HS-27A (cell line): ENCODE measurements at places on chromosomes 5 and 9.
A peak's percentile ranks its signal among the peaks of the same experiment; 100 is the strongest.

DNA sequence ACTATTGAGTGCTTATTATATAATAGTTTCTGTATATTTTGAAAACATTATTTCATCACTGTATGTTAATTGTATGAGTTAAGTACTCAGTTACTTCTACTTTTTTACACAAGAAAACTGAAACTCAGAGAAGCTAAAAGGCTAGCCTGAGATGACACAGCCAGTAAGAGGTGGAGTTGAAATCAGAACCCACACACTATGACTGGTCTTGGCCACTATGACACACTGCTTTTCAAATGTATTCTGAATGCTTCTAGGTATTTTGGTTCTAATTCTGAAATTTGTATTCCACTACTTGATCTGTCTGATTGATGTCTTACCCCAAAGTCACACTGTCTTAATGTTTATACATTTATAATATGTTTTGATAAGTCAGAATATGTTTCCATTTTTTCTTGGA, 181.8 kb downstream of the ZDHHC21 start:
- DNase-seq, result no peak

GRCh38 chr9:127517620-127518019, 66.3 kb downstream of the LRSAM1 start:
- DNase-seq, result no peak

DNA sequence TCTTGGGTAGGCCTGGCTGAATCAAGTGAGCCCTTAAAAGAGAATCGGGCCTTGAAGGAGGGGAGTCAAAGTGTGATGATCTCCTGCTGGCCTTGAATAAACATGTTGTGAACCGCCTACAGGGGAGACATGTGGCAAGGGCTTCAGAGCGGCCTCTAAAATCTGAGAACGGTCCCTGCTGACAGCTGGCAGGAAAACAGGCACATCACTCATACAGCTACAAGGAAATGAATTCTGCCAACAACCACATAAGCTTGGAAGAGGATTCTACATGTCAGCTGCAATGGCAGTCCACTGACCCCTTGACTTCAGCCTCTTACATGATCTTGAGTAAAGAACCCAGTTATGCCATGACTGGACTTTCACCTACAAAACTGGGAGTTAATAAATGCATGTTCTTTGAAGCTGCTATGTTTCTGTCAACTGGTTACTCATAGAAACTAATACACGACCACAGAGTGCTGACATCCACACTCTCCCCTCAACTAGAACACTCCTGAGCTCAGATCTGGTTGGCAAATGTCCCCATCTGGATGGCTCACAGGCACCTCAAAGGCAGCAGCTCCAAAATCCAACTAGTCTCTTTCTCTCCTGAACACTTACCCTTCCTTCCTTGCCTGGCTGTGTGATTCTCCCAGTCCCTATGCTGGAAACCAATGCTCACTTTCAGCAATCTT, 333.1 kb downstream of the ASTN2 start:
- DNase-seq, result no peak

- no peak for DNase-seq
These were observed 289.2 kb upstream of the DMRT1 start for GRCh38 chr9:551986-552929.

DNA sequence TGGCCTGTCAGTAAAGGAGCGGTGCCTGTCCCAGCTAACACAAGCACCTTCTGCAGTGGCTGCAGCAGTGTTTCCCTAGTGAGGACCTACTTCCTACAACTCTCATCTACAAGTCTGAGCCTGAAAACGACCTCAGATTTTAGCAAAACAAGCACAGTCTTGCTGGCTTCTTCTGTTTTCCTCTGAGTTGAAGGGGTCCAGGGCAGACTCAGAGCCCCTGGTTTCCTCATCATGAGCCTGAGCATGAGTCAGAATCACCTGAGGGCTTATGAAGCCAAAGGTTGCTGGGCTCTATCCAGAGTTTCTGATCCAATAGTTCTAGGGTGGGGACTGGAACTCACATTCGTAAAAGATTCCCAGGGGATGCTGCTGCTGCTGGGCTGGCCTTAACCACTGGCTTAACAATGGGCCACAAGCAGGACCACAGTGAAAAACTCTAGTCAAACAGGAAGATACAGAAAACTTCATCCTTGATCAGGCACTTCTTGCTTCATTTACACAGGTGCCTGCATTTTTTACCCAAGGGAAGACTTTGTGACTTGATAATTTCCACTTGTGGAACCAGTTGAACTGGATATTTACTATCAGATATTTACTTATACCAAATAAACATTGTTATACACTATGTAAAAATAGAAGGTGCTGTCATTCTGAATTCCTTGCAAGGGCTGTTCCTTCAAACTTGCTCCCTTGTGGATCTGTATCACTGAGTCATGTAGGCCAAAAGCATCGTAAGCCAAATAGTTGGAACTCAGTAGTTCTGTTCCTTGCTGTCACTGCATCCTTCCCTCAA, 4.3 kb upstream of the ACER2 start:
- DNase-seq, result no peak

DNA sequence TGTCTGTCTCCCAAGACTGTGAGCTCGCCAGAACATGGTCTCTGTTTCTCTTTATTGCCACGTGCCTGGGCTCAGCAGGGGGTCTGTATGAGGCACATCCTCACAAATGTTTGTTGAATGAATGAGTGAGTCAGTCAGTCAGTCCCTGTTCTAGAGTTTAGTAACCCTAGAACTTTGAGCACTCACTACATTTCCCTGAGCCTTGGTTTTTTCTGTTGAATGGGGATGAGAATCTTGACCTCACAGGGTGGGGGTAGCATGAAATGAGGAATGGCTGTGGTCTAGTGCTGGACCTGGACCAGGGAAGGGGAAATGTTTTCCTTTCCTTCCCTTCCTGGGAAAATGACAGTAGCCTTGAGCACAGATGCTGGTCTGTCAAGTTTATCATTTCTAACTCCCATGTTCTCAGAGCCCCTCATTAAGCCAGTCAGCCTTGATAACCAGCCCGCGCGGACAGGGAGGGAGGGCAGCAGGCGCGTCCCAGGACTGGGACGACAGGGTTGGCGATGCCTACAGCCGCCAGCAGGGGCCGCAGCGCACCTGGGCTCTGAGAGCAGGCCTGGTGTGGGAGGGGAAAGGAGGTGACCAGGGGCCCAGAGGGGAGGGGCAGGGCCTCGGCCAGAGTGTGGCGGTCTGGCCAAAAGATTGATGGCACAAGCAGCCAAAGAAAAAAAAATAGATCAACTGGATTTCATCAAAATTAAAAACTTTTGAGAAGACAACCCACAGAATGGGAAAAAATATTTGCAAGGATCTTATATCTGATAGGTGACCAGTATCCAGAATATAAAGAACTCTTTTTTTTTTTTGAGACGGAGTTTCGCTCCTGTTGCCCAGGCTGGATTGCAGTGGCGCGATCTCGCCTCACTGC, 24.1 kb upstream of the WNK2 start:
- DNase-seq, result peak; percentile 17

DNA sequence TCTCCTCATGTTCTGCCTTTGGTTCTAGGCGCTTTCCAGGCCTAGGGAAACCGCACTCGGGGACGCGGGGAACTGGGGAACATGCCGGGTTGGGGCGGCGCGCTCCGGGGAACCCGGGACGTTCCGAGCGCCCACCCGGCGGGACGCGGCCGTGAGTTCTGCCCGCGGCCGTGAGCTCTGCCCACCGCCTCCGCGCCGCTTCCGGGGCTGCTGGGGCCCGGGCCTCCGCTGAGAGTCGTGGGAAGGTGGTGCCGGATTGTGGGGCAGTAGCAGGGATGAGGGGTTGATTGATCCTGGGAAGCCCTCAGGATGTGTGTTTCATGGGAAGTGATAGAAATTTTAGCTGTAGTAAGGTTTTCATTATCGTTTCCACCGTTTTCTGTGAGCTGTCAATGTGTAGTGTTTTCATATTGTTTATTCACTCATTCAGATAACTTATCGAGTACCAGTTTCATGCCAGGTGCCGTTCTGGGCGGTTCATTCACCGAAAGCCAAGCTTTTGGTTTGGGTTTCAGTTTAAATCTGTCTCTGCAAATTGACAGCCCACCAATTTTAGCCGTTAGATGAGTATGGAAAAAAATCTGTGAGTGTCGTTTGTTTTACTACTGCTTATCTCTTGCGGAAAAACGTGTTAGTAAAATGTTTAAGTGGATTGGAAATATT, 657 bp downstream of the MTRR start:
- DNase-seq, result no peak

GRCh38 chr9:81529556-81530193, 159.7 kb downstream of the TLE1 start:
- DNase-seq, result no peak
